Upper lobe of right lung (tissue), 1 donor: ENCODE measurements at places on chromosomes 1 and 21. TPM values are rescaled to one million over a fixed set of nuclear protein-coding genes. Genes with fewer than 3 reads are reported as not detected.

The ATP8B2 gene
- 35.2 TPM for total RNA-seq

- no peak for DNase-seq
- peaks cover 18% of the 10 kb centered on the region for H3K36me3 ChIP-seq
- H3K27me3 ChIP-seq = no peaks in the 10 kb centered on the region
- H3K4me1 ChIP-seq = no peaks in the 10 kb centered on the region
Observed at GRCh38 chr1:20893931-20894330, 106.8 kb upstream of the HP1BP3 start.

- H3K4me1 ChIP-seq = no peaks in the 10 kb centered on the region
- no peak for DNase-seq
- H3K36me3 ChIP-seq = no peaks in the 10 kb centered on the region
- no peak overlapping the region for H3K4me3 ChIP-seq
Observed at GRCh38 chr21:42766739-42767560, 112.4 kb downstream of the WDR4 start.

DNA sequence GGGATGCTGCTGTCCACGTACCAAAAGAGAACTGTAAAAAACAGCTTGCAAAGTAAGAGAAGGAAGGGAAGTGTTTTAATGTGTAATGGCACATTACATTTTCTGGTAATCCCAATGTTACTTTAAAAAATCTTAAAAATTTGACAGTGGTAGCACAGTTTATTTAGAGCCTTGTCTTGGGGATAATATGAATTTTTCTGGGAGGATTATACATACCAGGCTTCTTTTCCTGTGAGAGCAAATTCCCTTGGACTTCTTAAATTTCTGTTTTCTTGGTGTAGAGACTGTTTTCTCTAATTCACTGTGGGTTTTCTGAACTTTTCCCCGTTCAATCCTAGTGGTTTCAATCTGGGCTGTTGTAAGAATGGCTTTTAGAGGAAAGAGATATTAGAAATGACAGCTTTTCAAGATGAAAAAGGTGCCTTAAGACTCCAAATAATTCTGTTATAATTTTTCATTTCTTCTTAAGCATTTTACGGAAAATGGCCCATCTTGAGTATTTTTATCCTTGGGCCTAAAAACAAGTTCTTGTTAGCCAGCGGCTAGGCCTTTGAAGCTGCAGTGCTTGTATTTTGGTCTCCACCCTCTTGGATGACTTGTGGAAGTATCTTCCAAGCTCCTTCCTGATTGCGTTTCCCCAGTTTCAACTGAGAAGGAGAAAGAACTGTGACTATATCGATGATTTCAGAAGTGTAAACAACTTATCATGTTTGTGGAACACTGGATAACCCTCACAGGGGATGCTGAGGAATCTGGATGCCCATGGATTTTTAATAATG lies 70.0 kb downstream of the LEPR start:
- H3K4me3 ChIP-seq = no peak overlapping the region
- H3K36me3 ChIP-seq = no peaks in the 10 kb centered on the region
- H3K4me1 ChIP-seq = peaks cover 7% of the 10 kb centered on the region
- no peaks in the 10 kb centered on the region for H3K27me3 ChIP-seq
- DNase-seq = no peak

DNA sequence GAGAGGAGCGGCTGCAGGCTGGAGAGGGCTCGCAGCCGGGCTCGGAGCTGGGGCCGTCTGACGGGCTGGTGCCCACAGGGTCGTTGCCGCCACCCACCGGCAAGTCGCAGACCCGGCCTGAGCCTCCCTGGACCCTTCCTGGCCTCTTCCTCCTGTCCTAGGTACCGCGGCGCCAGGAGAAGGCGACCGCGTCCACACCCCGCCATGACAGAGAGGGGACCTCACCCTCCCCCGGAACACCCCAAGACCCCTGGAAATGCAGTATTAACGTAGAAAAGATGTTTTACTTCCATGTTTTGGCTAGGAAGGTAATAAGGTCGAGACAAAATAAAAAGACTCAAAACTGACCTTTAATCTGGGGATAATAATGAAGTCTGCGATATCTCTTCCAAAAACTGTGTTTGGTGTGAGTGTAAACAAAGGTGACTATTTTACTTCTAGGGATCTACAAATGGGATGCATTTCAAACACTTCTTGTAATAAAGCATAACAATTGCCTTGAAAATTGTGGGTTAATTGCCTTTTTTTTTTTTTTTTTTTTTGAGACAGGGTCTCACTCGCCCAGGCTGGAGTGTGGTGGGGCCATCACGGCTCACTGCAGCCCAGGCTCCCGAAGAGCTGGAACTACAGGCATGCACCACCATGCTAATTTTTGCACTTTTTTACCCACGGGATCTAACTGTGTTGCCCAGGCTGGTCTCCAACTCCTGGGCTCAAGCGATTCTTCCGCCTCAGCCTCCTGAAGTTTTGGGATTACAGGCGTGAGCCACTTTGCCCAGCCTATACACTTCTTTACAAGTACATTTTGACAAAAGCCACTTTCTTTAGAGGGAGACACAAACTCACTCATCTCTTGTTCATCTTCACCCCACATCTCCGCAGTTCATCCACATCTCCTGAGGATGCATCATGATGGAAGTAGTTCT lies 838 bp upstream of the RSRP1 start:
- no peak for DNase-seq
- H3K36me3 ChIP-seq = peaks cover 36% of the 10 kb centered on the region
- H3K27ac ChIP-seq = peak overlapping the region; percentile 99
- H3K4me3 ChIP-seq = peak overlapping the region; percentile 93
- H3K4me1 ChIP-seq = peaks cover 28% of the 10 kb centered on the region

GRCh38 chr1:204506969-204507316 lies 9.3 kb upstream of the MDM4 start:
- H3K36me3 ChIP-seq = no peaks in the 10 kb centered on the region
- H3K4me1 ChIP-seq = peaks cover 7% of the 10 kb centered on the region
- DNase-seq = no peak
- H3K27ac ChIP-seq = peak overlapping the region; percentile 91
- no peaks in the 10 kb centered on the region for H3K27me3 ChIP-seq

GRCh38 chr1:9101510-9102146 lies 27.3 kb downstream of the GPR157 start:
- no peaks in the 10 kb centered on the region for H3K27me3 ChIP-seq
- no peaks in the 10 kb centered on the region for H3K4me1 ChIP-seq
- H3K27ac ChIP-seq = no peak overlapping the region
- no peak overlapping the region for H3K4me3 ChIP-seq
- DNase-seq = no peak
